ENCODE measurements at places on chromosomes 12 and 14. TPM values are rescaled to one million over a fixed set of nuclear protein-coding genes. Genes with fewer than 3 reads are reported as not detected.

DNA sequence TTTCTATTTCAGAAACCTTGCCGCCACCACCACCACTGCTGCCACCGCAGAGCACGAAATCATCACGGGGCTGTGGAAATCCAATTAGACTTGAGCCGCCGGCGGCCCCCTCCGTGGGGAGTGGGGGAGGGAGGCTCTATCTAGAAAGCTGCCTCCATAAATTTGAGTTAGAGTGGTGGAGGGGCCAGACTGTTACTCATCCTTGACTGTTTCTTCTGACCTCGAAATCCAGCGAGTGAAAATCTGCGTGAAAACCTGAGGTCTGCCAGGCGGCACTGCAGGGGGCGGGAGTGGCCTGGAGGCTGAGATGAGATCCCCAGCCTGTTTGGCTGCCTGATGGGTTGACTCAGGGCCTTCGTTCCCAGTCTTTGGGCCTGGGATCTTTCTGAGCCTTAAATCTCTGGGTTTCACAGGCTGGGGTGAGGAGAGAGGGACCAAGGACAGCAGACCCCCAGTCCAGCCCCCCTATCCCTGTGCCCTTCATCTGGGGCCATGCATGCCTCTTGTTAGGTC is 29.9 kb downstream of the TSPAN9 start:
- DNase-seq, result peak; percentile 65

Gene DNAH10
- 0.15 TPM for polyA plus RNA-seq

Gene NTF3
- polyA plus RNA-seq, result not detected

DNA sequence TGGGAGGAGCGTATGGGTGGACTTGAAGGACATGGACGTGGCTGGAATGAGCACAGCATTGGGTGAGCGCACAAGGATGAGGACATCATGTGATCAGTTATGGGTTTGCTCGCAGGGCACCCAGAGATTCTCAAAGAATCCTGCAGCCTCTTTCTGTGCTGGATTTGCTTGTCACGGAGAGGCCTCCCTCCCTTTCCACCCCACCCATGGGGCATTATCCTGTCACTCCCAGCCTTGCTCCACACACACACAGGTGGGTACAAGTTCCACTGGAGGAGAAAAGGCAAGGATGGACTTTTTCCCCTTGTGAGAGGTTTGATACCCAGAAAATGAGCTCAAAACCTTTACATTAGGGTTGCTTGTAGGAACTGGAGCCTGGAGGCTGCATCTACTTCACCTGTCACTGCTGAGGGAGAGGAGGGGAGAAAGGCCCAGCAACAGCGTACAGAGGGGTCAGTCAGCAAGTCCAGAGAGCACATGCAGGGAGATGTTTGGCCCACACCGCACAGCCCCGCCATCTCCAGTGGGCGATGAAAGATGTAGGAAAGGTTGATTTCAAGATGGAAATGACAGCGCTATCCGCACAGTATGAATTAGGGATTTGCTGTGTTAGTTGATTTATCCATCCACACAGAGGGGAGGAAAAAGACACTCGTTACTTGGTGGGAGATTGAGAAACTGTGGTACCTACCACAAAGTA is 112.7 kb downstream of the GCH1 start:
- DNase-seq, result no peak

Gene DHH
- polyA plus RNA-seq, result 0.08 TPM

Gene ADGRD1
- not detected for polyA plus RNA-seq
